ENCODE measurements at places on chromosomes 2 and 18. TPM values are rescaled to one million over a fixed set of nuclear protein-coding genes. Genes with fewer than 3 reads are reported as not detected.

APOB gene
- total RNA-seq: not detected

TDRD15 gene
- total RNA-seq: not detected

MAP3K19 gene
- total RNA-seq: not detected

FRZB gene
- not detected for total RNA-seq

HOXD3 gene
- total RNA-seq: not detected

ZEB2 gene
- total RNA-seq: 10.5 TPM

OR6B2 gene
- total RNA-seq: not detected

UNC80 gene
- not detected for total RNA-seq

TTC27 gene
- 34.9 TPM for total RNA-seq

RAB31 gene
- 0.78 TPM for total RNA-seq

RGPD3 gene
- not detected for total RNA-seq

BOLL gene
- not detected for total RNA-seq

SERPINB4 gene
- not detected for total RNA-seq

DNA sequence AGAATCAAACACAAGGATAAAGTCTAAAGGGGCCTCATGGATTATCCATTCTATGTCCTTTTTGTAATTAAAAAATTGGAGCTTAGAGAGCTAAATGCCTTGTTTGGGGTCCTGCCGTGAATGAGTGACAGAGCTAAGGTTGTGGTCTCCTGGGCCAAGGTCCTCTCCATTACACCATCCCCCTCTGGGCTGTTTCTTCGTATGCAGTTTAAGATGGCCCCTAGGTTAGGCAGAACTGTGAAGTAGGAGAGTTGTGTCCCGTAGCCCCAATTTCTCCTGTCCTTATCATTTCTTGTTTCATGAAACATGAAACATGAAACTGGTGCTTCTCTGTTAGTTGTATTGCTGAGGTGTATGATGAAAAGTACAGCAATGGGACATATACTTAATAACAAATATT lies 32.9 kb downstream of the CRIM1 start:
- peaks cover 10% of the 10 kb centered on the region for H3K4me1 ChIP-seq
- no peaks in the 10 kb centered on the region for H3K36me3 ChIP-seq
- H3K4me3 ChIP-seq: no peak overlapping the region
- no peak for DNase-seq
- no peaks in the 10 kb centered on the region for H3K27me3 ChIP-seq

DNA sequence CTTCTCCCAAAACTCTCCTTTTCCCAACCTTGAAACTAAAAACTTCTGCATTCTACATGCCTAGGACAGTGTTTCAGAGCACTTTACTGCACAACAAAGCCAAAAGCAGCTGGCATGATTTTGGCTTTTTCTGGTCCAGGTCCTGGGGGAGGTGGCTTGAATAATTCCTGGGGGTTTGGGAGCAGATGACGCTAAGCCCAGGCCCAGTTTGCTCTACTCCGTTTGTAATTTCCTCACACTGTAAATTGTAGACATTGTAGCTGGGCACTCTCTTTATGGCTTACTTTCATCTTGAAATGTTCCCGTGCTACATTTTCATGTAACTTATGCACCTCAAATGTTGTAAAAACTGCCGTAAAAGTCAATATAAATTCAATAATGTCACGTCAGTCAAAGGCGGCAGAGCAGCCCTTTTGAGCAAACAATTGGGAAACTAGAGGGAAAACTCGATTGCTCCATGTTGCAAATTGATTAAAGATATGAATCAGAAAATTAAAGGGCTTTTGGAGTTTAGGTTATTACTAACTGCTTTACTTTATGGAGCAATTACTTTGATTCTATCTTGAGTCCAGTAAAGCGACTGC lies 373.2 kb upstream of the SLC14A2 start:
- no peak overlapping the region for H3K4me3 ChIP-seq
- no peak for DNase-seq
- H3K27ac ChIP-seq: no peak overlapping the region
- H3K27me3 ChIP-seq: no peaks in the 10 kb centered on the region
- H3K36me3 ChIP-seq: no peaks in the 10 kb centered on the region
- no peaks in the 10 kb centered on the region for H3K4me1 ChIP-seq

DNA sequence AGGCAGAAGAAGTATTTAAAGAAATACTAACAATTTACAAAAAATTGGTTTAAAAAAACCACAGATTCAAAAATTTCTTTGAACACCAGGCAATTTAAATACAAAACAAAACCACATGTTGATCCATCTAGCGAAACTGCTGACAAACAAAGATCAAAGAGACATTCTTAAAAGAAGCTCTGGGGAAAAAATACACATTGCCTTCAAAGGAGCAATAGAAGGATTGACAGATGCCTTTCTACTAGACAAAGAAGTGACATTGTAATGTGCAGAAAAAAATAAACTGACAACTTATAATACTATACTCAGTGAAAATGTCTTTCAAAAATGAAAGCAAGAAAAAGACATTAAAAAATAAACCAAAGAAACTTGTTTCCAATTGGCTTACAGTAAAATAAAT lies 12.6 kb upstream of the EIF2AK3 start:
- peaks cover 38% of the 10 kb centered on the region for H3K4me1 ChIP-seq
- H3K27me3 ChIP-seq: peaks cover 14% of the 10 kb centered on the region
- H3K27ac ChIP-seq: no peak overlapping the region
- no peak overlapping the region for H3K4me3 ChIP-seq
- H3K36me3 ChIP-seq: peaks cover 5% of the 10 kb centered on the region
- no peak for DNase-seq

GRCh38 chr2:147679955-147680531 lies 164.8 kb upstream of the ACVR2A start:
- DNase-seq: no peak
- no peaks in the 10 kb centered on the region for H3K36me3 ChIP-seq
- H3K4me3 ChIP-seq: no peak overlapping the region

GRCh38 chr2:27824401-27824800 lies 52.9 kb downstream of the MRPL33 start:
- H3K27me3 ChIP-seq: no peaks in the 10 kb centered on the region
- H3K27ac ChIP-seq: no peak overlapping the region
- peaks cover 8% of the 10 kb centered on the region for H3K36me3 ChIP-seq
- no peak overlapping the region for H3K4me3 ChIP-seq

- peaks cover 2% of the 10 kb centered on the region for H3K36me3 ChIP-seq
- no peak overlapping the region for H3K4me3 ChIP-seq
- DNase-seq: no peak
- H3K27ac ChIP-seq: no peak overlapping the region
- H3K4me1 ChIP-seq: no peaks in the 10 kb centered on the region
Measured at GRCh38 chr2:52144590-52144989, 1112.7 kb upstream of the NRXN1 start.

DNA sequence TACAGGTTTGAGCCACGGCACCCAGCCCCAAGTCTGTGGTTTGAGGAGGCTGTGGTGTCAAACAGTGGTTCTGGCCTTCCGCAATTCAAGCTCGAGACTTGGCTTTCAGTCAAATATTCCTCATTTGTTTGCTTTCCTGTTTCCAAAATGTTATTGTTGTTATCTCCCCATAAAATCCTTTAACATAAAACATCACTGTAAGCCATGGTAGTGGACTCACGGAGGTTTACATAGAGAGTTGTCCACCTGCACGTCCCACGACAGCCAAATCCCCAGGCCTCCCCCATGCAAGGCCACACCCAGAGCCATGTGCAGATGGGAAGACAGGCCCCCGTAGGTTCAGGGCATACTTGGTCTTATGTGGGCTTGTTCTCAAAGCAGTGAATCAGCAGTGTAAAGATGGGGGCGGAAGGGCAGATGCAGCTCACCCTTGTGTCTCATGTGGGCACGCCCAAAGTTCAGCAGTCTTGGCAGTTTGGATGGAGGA lies 18.9 kb upstream of the ST3GAL5 start:
- H3K36me3 ChIP-seq: no peaks in the 10 kb centered on the region
- H3K27ac ChIP-seq: no peak overlapping the region
- H3K4me3 ChIP-seq: no peak overlapping the region
- no peak for DNase-seq
- H3K4me1 ChIP-seq: peaks cover 6% of the 10 kb centered on the region
- H3K27me3 ChIP-seq: no peaks in the 10 kb centered on the region

DNA sequence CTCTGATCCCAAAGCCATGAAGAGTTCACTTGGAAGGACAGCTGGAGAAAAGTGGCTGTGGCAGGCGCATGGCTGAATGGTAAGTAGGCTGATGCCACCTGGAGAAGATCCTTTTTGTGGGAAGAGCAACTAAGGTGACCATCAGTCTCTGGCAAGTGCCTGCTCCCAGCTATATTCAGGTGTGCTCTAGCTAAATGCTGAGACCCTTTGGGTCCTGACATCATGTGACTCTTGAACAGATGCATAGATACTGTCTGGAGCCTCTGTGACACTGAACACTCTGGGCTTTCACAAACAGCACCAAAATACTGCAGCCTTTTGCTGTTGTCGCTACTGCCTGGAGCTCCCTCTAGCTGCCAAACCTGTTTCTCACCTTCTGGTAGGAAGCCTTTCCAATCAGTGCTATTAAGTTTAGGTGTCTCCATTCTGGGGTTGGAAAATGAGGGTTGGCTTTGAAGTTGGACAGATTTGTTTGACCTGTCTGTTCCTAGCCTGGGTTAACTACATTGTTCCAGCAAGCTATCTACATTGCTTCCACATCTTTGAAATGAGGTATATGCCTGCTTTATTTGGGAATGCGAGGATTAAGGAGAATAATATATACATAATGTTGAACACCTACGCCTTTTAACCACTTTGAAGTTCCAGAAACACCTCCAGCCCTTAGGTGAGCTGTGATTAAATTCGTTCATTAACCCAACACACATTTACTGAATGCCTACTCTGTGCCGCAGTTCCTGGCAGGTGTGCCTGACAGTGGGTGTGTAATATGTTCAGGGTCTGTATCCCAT lies 3.1 kb downstream of the EGR4 start:
- H3K4me1 ChIP-seq: peaks cover 16% of the 10 kb centered on the region
- no peak overlapping the region for H3K4me3 ChIP-seq
- H3K27me3 ChIP-seq: peaks cover 57% of the 10 kb centered on the region

GRCh38 chr2:120331903-120332302 lies 14.0 kb upstream of the INHBB start:
- no peak overlapping the region for H3K27ac ChIP-seq
- no peaks in the 10 kb centered on the region for H3K4me1 ChIP-seq
- no peak overlapping the region for H3K4me3 ChIP-seq
- DNase-seq: no peak
- peaks cover 3% of the 10 kb centered on the region for H3K36me3 ChIP-seq

GRCh38 chr18:63487676-63488075 lies 10.9 kb downstream of the SERPINB5 start:
- H3K27me3 ChIP-seq: peaks cover 11% of the 10 kb centered on the region
- DNase-seq: no peak
- H3K36me3 ChIP-seq: no peaks in the 10 kb centered on the region
- H3K4me3 ChIP-seq: no peak overlapping the region
- no peaks in the 10 kb centered on the region for H3K4me1 ChIP-seq

DNA sequence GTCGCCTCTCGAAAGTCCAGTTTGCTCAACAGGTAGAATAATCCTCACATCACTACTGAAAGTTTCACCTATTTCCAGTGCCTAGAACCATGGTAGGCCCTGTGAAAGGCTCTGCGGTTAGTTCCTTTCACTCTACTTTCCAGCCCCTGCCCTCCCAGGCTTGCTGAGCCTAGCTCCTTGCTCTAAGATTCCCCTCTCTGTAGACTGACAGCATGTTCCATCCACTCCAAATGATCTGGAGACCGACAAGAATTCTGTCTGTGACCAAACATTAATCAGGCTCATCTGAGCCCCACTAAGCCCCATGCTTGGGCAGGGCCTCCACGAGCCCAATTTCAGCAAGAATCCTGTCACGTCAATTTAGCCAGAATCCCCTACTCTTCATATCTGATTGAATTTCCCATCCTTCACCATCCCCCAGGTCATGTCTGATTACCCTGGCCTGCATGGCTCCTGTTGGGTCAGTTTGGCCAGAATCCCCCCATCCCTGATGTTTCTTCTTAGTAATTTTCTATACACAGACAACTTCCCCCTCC lies 307.0 kb downstream of the ALK start:
- no peak overlapping the region for H3K27ac ChIP-seq
- DNase-seq: no peak
- H3K27me3 ChIP-seq: peaks cover 27% of the 10 kb centered on the region
- H3K4me1 ChIP-seq: no peaks in the 10 kb centered on the region
- H3K4me3 ChIP-seq: no peak overlapping the region
- H3K36me3 ChIP-seq: no peaks in the 10 kb centered on the region

GRCh38 chr2:201696151-201696659 lies 2.2 kb downstream of the MPP4 start:
- no peak overlapping the region for H3K27ac ChIP-seq
- DNase-seq: no peak
- peaks cover 4% of the 10 kb centered on the region for H3K27me3 ChIP-seq
- peaks cover 5% of the 10 kb centered on the region for H3K36me3 ChIP-seq
- no peaks in the 10 kb centered on the region for H3K4me1 ChIP-seq
- H3K4me3 ChIP-seq: no peak overlapping the region

- no peaks in the 10 kb centered on the region for H3K27me3 ChIP-seq
- peaks cover 9% of the 10 kb centered on the region for H3K4me1 ChIP-seq
- DNase-seq: no peak
- H3K27ac ChIP-seq: no peak overlapping the region
- no peak overlapping the region for H3K4me3 ChIP-seq
Measured at GRCh38 chr2:24543252-24543651, 52.2 kb downstream of the NCOA1 start.

GRCh38 chr2:6692056-6692455 lies 173.7 kb downstream of the CMPK2 start:
- no peak for DNase-seq
- H3K36me3 ChIP-seq: no peaks in the 10 kb centered on the region
- peaks cover 5% of the 10 kb centered on the region for H3K27me3 ChIP-seq
- no peak overlapping the region for H3K4me3 ChIP-seq

- no peak overlapping the region for H3K4me3 ChIP-seq
- no peaks in the 10 kb centered on the region for H3K36me3 ChIP-seq
- no peak overlapping the region for H3K27ac ChIP-seq
- H3K4me1 ChIP-seq: no peaks in the 10 kb centered on the region
Measured at GRCh38 chr2:56132138-56132537, 51.7 kb upstream of the CCDC85A start.

DNA sequence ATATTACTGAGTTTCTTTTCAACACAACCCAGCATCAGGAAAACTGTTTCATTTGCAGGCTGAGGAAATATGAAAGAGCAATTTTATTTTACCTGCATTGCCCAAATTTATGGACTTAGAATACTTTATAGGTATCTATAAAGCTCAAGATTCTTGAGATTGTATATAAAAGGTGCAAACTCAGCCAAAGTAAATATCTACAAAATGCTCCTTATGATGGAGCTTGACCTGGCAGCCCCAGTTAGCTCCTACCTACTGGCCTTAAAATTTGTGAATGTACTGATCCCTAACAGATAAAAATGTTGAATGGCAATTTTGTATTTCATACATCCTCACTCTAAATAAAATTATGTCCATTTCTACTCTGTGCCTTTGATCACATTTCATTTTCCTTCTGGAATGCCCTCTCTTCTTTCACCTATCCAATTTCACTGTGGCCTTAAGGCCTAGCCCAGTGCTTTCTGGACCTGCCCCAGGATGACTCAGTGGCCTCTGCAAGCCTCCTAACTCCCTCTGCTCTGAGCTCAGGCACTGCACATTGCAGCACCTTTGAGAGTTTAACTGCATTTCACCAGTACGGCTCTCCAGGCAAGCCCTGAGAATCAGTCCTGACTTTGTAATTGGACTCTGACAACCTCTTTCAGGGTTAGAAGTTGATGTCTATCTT lies 125.9 kb downstream of the ANTXR1 start:
- H3K27ac ChIP-seq: no peak overlapping the region
- H3K36me3 ChIP-seq: no peaks in the 10 kb centered on the region
- H3K4me3 ChIP-seq: no peak overlapping the region
- no peak for DNase-seq
- no peaks in the 10 kb centered on the region for H3K4me1 ChIP-seq

Measured in activated naive CD8-positive, alpha-beta T cell treated with anti-CD3 and anti-CD28 coated beads for 36 hours (primary cell).